Renal cortical epithelial cell (primary cell): ENCODE measurements at places on chromosomes 12 and 14. TPM values are rescaled to one million over a fixed set of nuclear protein-coding genes. Genes with fewer than 3 reads are reported as not detected.

PAPLN gene
- 21.4 and 164 TPM in 2 replicates for total RNA-seq

GRCh38 chr12:99024191-99024590 lies 379.1 kb downstream of the APAF1 start:
- DNase-seq = no peak

- DNase-seq = no peak
These were observed 173.4 kb upstream of the ATP2B1 start for GRCh38 chr12:89882050-89882449.

GPX2 gene
- total RNA-seq = not detected in 2 replicates

GRCh38 chr14:64707661-64708060 lies 3.4 kb downstream of the PLEKHG3 start:
- peak; percentile 95 for DNase-seq

- peak; percentile 89 for DNase-seq
These were observed 121.9 kb downstream of the ETV6 start for GRCh38 chr12:11771356-11771755.

GLI1 gene
- total RNA-seq = 0.50 TPM in 1 of 2 replicates, not detected in the other
